ENCODE measurements at places on chromosomes 2 and 18.

DNA sequence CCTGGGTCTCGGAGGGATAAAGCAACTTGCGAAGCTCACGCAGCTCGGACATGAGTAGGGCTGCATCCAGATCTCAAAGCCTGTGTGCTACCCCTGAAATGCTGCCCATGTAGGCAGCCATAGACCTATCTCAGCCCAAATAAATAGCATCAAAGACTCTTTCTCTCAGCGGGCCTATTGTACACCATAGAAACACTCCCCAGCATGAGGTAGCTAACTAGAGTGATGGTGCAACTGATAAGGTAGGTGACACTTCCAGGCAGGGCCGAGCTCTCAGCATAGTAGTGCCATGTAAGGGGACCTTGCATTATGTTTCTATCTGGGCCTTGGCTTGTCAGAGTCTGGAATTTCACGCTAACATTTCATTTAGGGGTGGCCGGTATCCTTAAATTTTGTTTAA, 52.4 kb downstream of the RABL2A start:
- DNase-seq: no peak

GRCh38 chr2:64258566-64258965, 114.3 kb upstream of the PELI1 start:
- no peak for DNase-seq

- DNase-seq: peak; percentile 97
Observed at GRCh38 chr2:128090945-128091725, at the start of gene UGGT1. Gene UGGT1 (plus strand): TSS chr2:128091200. CDS start chr2:128091358, 158 bp downstream.

DNA sequence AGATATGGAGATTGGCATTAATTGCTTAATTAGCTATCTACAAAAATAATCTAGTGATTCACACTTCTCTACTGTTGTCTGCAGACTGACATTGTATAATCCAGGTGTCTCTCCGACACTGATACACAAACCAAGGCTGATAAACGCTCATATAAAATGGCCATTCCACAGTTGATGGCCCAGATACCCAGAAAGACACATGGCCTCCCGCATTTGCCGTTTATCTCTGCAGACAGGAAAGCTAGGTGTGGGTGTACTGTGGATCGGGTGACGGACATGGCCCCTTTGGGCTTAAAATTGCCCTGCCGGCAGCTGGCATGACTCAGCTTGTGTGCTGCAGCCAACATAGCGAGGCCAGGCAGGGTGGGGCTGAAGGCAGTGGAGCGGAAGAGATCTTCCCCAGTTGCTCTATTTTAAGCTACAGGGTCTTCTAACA, 18.5 kb downstream of the PMAIP1 start:
- DNase-seq: peak; percentile 91

DNA sequence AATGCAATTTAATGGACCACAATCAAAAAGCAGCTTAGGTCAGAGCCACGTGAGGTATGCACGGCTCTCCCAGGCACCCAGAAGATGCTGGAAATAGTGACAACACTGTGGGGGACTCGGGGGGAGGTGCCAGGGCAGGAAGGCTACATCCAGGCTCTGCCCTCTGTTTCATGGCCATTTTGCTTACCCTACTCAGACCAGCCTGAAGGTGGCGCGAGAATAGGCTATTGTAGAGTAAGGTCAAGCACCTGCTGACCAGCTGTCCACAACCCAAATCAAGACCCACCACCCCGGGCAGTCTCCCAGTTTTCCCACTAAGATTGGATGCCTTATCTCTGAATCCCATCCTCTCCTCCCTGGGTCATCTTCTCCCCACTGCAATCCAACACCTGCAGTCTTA, 115.7 kb downstream of the VIT start:
- peak; percentile 26 for DNase-seq

- no peak for DNase-seq
Observed at GRCh38 chr18:50456285-50456684, 81.4 kb downstream of the SKA1 start.

GRCh38 chr18:33987206-33987605, 237.5 kb downstream of the NOL4 start:
- DNase-seq: no peak

DNA sequence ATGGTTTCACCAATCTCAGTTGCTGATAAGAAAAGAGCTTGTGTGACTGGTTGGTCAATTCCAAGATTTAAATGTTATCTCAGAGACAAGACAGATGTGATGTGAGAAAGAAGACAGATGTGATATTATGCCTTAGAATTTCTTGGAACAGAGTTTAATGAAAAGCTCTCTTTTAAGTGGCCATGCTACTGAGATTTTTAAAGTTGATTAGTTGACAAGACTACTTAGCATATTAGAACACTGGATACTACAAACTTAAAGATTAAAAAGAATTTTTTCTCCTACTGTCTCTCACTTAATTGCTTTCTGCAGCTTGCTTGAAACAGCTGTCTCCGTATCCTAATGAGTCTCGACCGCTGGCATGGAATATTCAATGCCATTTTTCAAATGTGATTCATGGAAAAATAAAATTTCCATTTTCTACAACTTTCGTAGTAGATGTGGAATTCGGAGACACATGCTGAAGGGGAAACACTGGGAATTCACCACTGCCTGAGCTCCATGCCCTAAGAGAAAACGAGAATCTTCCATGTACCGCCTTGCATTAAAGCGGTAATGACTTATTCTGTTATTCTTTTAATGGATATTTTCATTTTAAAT, 634.2 kb upstream of the SETBP1 start:
- no peak for DNase-seq

DNA sequence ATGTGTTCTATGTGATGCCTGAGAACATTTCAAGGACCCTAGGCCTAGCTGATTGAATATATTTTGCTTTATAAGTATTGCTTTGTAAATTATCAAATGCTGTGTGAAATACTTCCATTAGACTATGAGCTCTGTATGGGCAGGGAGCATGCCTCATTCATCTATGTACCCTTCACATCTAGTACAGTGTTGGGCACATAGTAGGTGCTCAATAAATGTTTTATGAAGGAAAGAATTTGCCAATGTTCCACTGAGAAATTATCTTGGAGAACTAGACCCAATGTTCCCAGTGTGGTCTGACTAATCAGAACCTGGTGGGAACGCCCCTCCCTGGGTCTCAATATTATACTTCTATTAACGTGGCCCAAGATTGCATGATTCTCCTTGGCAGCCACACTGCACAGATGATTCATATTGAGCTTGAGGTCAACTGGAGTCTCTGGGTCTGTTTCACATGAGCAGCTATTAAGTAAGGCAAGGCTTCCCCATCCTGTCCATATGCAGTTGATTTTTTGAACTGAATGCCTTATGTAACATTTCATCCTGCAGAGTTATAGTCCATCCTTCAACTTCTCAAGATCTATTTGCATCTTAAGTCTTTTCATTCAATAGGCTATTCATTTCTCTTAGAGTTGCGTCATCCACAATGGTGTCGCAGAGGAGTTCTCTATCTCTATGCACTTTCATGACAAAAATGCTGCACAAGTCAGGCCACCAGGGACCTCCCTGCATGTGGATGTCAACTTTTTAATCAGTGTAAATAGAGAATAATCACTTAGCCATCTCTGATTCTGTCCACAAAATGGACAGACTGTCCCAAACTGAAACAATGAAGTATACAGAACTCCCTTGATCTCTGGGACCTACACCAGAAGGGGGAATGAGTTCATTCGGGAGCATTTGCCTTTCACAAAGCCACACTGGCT, 257.6 kb downstream of the CYP26B1 start:
- DNase-seq: peak; percentile 31

DNA sequence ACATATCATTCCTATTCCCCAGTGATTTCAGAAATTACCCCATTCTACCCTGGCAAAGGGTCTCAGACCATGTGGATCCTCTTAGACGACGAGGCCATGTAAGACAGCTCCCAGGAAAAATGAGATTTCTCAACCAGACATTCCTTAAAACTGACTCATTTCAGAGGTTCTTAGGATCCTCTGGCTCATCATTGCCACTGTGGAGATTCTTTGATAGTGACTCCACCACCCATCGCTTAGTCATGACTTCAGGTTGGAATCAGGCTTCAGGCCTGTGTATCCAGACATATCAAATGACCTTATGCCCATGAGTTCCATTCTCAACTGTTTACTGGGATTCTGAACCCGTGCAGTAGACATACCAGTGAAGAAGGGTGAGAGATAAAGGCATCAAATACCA, 245.6 kb upstream of the TCF4 start:
- peak; percentile 98 for DNase-seq

DNA sequence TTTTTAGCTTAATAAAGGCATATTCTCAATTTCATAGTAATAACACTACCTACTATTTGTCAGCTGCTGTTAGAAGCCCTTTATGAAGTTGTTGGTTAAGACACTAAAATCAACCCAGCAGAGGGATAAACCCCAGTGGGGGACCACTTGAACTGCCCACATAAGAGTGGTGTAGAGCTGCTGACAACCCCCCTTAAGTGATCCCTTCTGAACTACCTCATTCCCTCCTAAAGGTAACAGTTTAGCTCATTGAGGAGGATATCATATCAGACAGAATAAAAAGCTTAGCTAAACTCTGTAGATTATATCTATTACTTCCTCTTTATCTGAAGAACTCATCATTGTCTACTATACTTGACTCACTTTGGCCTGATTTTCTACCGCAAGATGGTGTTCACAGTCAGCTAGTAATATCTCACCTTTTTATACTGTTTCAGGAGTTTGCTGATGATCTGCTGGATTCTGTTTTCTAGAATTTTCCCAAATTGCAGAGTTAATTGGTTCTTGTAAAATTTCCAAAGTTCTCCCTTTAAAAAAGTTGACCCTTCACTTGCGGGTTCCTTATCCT, 16.2 kb downstream of the GALM start:
- DNase-seq: no peak

GRCh38 chr2:171723716-171724683, 36.7 kb downstream of the DYNC1I2 start:
- peak; percentile 22 for DNase-seq

DNA sequence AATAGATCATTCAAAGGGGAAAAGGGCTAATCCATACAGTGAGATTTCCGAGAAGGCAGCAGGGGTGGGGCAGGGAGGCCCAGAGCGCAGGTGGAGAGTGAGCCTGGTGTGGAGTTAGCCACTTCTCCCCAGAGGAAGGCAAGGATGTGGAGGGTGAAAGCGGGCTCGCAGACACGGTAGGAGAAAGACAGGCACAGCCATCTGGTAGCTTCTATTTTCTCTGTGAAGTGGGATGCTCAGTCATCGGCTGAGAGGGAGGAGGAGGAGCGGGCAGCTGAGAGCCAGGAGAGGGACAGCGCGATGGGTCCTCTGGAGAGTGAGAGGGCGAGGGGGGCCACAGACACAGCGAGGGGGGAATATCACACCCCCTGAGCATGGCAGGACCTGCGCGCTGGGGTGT, 153.3 kb upstream of the NDUFV2 start:
- no peak for DNase-seq

DNA sequence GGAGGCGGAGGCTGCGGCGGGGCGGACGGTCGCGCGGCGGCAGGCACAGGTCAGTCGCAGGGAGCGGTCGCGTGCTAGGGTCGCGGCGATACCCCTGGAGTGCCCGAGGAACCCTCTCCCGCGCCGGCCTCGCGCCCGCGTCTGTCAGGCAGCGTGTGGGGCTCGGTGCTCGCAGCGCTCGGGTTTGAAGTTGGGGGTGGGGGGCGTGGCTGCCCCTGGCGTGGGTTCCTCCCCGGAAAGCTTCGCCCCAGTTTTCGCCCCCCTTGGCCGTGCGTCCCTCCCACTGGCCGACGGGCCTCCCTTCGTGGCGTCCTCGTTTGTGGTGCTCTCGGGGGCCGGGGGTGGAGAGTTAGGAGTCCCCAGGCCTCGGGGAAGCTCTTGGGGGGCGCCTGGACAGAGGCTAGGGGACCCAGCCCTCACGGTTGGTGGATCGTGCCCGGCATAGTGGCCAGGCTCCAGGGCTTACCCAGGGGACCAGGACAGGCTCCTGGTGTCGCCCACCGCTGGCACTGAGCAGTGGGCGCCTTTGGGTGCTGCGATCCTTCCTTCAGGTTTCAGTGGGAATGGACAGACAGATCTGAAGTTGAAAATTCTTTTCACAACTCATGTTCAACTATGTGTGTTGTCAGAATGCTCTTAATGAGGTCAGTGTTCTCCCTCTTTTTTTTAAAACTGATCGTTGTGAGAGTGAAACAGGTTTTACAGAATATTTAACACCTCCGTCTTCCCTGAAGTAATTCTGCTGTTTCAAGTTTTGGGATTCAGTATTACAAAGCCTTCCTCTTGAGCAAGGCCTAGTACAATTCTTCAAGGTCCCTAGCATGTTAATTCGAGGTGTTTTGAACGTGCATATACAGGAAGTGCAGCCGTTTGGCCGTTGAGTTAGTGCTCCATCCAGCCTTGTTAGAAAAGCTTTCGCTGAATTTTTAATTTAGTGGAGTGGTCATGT, 604 bp downstream of the RALBP1 start:
- peak; percentile 33 for DNase-seq

DNA sequence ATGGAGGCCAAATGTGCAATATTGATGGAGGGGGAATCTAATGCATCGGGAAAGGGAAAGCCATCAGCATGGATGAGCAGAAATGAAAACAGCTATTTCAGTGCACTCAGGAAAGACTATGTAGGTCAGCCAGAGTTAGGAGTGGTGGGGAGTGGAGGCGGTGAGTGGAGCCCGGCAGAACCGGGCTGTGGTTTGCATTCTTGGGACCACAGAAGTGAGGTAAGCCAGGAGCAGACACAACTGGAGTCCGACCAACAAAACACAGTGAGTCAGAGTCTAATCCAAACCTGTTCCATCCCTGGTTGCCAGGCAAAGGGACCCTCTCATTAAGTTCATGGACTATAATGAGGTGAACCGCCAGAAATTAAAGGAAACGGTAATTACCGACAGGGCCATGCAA, 61.1 kb upstream of the RAB12 start:
- peak; percentile 57 for DNase-seq

DNA sequence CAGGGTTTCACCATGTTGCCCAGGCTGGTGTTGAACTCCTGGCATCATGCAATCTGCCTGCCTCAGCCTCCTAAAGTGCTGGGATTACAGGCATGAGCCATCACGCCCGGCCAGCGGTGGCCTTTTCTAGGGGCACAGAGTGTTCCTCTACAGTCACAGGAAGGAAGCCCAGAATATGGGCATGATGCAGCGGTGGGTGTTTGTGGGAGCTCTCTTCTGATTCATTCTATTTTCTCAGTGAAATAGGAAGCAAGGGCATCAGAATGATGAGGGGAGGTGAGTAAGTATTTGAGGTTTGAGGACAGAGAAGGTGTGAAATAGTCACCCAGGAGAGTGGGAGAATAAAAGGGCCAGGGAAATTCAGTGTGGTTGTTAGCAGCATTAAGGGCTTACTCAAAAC, 70.3 kb upstream of the PSME4 start:
- DNase-seq: peak; percentile 41

DNA sequence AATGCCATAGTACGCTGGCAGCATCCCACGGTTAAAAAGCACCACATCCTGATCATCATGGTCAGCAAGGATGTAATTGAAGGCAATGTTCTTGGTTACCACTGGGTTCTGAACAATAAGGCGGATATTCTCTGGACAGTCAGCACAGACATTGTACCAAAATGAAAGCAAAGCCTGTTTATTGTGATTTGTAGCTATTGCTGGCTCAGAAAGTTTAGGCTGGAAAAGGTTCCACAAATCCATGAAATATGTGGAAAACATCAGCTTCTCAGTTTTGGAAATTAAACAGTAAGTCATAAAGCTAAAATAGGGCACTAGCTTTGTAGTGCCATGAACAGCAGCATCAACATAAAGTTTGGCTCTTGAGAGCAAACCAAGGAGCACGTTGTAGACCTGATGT, 52.2 kb downstream of the C2orf74 start:
- no peak for DNase-seq
